CD4-positive, alpha-beta T cell treated with Interleukin-17A for 1 hour (primary cell): ENCODE measurements at places on chromosomes 5 and 9.

DNA sequence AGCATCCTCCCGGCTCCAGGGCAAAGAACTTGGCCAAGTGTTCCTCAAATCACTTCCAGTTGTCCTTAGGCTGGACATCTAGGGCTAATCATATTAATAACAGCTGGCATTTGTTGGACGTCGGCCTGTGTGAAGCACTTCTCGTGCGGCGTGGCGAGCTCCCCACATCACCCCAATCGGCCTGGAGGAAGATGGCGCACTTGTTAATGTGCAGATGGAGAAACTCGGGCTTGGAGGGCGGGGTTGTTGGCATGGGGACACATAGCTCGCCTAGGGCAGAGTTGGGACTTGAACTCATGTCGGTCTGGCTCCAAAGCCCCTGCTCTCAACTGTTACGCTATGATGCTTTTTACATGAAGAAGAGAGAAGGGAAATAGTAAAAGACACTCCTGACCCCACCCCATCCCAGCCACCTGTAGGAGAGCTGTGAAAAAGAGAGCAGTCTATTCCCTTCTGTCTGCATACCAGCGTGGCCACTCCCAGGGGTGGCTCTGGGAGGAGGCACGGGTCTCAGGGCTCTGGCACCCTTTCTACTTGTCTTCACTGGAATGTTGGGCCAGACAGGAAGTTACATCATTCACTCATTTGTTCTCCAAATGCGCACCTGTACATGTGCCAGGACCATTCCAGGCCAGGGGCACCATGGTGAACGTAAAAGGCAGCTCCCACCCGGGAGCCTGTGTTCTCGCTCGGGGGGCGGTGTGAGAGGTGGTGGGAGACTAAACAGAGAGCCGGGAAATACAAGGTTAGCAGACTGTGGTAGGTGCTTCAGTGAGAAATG lies 12.8 kb upstream of the NUP214 start:
- no peak for DNase-seq

- no peak for DNase-seq
Observed at GRCh38 chr5:161190778-161191177, 338.8 kb upstream of the ATP10B start.

DNA sequence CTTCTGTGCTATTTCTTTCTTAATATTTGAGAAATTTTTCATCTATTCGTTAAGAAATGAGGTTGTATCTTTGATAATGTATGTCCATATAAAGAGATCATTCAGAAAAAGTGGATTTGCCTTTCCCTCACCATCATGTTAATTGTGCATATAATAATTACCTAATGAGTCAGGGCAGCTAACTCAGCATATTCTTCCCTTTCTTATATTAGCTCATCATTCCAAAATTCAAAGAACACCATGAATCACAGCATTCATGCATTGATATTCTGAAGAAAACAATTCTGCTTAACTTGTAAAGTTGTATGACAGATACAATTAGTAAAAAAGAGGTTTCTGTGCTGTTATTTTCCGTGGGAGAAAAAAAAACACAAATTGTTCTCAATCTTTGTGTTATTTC lies 630.6 kb downstream of the TLE1 start:
- no peak for DNase-seq

GRCh38 chr5:67552773-67553172 lies 356.2 kb upstream of the CD180 start:
- no peak for DNase-seq

DNA sequence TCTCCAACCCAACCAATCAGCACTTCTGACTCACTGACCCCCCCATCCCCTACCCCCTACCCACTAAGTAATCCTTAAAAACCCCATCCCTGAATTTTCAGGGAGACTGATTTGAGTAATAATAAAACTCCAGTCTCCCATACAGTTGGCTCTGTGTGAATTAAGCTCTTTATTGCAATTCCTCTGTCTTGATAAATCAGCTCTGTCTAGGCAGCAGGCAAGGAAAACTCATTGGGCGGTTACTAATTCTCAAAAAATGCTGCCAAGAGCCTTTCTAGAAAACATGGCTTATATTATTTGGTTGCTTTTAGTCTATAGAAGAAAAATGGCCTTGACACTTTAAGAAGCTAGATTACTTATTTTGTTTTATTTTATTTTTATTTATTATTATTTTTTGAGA lies 131.7 kb downstream of the SUSD1 start:
- no peak for DNase-seq

DNA sequence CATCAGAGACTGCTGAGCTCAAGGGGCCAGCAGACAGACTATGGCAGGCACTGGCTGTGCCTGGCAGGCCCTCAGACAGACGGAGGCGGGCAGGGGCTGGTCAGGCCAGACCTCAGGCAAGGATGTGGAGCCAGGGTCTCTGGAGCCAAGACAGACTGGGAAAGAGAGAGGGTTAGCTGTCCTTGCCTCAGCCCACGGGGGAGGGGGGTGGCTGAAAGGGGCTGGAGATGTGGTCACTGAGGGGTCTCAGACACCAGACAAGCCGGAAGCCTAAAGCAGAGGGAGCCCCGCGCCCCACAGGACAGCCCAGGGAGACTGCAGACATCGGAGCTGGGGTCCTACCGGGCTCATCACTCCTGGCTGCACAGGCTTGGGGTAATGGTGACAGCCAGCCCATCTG lies 141.2 kb upstream of the FOXD4L5 start:
- no peak for DNase-seq

DNA sequence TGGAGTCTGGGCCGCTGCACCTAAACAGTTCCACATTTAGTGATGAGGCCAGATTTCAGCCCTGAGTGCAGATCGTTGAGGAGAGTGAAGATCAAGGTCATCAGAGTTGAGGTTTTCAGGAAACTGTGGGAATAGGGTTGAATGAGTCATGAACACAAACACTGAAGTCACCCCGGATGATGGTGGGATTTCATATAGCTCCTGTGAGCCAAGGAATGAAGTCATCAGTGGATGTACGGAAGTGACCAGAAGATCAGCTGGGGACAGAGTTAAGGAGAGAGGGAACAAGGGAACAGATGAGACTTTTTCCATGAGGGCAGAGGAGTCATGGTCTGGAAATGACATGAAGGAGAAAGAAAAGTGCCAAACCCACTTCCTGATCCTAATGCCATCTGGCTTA lies 36.5 kb downstream of the PALM2AKAP2 start:
- DNase-seq = no peak

DNA sequence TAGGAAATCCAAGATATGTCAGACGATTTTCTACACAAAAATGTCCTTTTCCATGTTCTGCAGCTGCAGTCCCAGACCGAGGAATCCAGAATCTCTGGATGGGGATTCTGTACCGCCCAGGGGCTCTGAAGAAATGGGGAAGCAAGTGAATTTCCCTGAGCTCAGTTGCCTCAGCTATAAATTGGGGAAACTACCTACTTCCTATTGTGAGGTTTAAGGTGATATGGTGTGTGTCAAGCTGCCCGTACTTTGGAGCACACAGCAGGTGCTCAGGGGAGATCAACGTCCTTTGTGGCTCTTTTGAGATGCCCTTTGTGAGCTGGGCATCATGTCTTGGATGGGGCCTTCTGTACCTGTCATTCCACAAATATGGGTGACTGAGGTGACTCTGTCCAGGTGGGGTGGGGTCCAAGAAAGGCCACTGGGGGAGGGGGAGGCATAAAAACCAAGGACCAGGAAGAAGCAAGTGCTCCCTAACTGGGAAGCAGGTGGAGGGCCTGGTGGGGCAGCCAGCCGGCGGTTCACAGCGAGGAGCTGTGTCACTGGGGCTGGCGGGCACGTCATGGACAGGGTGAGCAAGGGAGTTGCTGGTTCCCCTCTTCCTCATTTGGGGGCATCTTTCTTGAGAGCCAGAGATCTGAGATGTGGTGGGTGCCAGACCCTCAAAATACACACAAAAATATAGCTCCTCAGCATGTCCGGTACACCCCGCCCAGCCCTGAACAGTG lies 116.0 kb downstream of the CRB2 start:
- DNase-seq = no peak

GRCh38 chr5:6766604-6767093 lies 53.4 kb downstream of the TENT4A start:
- DNase-seq = peak; percentile 24

DNA sequence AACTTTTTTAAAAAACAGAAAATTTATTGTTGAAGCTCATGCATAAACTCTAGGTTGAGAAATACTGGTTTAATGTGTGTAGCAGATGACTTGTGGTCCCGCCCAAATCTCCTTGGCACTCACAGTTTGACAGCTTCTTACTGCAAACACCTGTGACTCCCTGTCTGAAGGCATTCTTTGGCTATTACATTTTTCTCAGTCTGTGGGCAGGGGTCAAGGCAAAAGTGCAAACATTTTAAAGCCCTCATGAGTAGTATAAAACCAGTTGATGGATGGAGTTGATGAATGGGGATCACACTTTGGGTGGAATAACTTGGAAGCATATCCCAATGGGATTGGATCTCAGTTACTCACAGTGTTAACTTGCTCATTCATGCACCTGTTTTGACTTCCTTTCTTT lies 1007.0 kb upstream of the NUDT12 start:
- no peak for DNase-seq

- no peak for DNase-seq
Observed at GRCh38 chr5:128441941-128442350, 96.1 kb downstream of the FBN2 start.

DNA sequence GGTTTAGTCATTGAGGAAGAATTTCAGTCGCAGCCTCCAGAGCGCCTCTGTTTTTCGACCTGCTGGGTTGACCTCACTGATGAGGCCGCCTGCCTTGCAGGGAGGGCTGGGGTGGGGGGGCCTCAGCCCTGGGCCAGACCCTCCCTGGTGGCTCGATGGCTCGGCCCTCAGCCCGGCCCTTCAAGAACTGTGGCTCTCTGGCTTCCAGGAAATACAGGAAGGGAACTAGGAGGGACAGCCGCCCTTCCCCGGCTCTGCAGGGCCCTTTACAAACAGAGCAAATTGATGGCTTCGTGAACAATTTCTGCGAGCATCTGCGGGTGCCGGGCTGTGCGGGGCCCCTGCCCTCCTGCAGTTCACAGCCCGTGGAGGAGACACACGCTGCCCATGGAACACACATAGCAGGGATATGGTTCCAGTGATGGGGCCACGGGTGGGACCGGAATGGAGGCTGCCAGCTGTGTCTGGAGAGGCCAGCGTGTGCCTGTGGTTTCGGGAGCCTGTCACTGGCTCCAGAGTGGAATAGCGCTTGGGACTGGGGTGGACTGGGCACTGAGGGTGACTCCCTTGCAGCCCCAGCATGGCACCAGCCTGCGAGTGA lies 39.6 kb downstream of the COL5A1 start:
- DNase-seq = no peak

DNA sequence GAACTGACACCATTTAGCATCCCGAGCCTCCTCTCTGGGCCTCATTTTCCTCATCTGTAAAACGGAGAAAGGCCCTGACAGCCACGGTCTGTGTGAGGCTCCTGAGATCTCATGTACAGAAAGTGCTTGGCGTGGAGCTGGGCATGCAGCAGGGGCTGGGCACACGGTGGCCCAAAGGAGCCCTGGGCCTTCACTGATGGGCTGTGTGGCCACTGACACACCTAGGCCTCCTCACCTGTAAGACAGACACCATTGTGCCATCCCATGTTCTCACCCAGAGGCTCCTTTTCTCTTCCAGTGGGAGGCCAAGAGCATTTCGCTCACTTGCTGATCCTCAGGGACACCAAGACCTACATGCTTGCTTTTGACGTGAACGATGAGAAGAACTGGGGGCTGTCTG lies 1.6 kb downstream of the ORM1 start:
- DNase-seq = no peak

- peak; percentile 20 for DNase-seq
Observed at GRCh38 chr5:142587354-142587965, 98.4 kb downstream of the FGF1 start.

DNA sequence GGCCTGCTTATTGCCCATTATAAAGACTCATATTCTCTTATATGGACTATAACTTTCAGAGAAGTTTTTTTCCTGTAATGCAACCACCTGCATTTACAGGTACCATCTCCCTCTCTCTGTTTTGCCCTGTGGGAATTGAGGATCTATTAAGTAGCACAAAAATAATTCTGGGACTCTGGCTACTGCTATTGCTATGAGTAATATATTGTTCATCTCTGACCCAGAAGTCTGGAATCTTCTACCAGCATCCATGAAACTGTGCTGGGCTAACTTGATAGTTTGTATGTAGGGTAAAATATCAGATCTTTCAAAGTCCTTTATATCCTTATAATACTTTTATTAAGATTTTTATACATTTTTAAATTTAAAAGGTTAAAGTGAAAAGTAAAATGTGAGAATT lies 607.2 kb downstream of the EFNA5 start:
- no peak for DNase-seq

- DNase-seq = no peak
Observed at GRCh38 chr9:132172185-132172584, 10.3 kb downstream of the NTNG2 start.

DNA sequence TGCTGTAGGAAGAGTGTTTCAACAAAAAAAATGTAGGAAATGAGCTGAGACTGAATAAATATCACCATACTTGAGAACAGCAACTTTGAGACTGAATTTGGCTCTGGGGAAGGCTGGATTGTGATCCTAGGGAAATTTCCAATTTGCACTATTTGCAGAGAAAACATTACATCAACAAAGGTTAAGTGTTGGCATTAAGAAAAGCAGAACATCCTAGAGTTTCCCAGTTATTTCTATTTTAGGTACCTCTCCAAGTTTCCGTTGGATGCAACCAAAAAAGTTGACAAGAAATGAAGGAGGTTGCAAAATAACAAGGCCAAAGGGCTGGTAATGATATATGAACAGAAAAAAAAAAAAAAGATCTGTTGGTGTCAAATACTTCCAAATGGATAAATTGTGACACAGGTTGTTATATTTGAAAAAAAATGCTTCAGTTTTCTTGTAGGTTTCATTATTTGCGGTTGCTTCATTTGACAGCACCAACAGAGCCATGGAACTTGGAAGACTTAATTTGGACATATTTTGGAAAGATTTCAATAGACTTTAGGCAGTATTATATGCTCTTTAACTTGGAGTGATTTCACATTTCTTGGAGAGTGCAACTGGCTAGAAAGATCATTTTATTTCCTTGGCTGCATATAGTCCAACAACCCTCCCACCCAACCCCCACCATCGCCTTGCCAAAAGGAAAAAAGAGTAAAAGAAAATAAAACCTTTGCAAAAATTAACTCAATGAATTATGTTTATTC lies 230.8 kb downstream of the ZNF608 start:
- no peak for DNase-seq

DNA sequence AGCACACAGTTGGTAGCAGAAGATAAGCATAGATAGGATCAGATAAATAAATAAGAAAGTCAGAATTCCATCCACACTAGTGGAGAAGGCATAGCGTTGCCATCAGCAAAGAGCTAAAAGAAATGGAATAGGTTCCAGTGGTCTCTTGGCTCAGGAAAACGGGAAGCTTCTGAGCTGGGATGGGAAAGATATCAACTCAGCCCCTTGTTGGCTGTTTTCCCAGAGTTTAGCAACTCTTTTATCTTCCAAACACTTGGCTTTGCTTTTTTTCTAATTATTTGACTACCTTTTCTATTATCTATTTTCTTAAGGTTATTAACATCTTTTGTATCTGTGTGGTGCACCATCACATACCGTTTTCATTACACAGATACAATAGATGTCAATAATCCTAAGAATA lies 445.7 kb upstream of the TRPC7 start:
- no peak for DNase-seq

GRCh38 chr5:45694971-45695803 lies 993 bp downstream of the HCN1 start:
- DNase-seq = no peak
